NCI-H1694 (cell line): ENCODE measurements at places on chromosomes 7 and 10.
A peak's percentile ranks its signal among the peaks of the same experiment; 100 is the strongest.

DNA sequence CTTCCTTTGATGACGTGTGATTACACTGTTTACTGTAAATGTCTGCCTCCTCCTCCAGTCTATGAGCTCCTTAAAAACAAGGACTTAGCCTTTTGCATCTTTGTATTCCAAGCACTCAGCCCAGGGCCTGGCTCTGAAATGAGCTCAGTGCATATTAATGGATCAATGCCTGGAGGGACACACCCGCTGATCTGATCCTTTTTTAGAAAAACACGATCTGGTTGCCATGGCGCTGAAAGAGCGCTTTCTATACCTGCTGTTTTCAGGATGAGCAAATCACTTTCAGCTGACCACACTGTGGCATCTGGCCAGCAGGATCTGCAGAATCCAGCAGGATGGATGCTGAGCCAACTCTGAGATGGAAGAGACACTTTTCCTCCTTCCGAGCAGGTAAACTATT lies 37.8 kb upstream of the GARS1 start:
- peak; percentile 11 for DNase-seq

GRCh38 chr7:109984729-109985128 lies 1106.2 kb upstream of the LRRN3 start:
- no peak for DNase-seq

- no peak for DNase-seq
Observed at GRCh38 chr10:4073912-4074311, 288.9 kb upstream of the KLF6 start.

- DNase-seq: peak; percentile 76
Observed at GRCh38 chr7:107879400-107880035, 11.5 kb upstream of the DLD start.

DNA sequence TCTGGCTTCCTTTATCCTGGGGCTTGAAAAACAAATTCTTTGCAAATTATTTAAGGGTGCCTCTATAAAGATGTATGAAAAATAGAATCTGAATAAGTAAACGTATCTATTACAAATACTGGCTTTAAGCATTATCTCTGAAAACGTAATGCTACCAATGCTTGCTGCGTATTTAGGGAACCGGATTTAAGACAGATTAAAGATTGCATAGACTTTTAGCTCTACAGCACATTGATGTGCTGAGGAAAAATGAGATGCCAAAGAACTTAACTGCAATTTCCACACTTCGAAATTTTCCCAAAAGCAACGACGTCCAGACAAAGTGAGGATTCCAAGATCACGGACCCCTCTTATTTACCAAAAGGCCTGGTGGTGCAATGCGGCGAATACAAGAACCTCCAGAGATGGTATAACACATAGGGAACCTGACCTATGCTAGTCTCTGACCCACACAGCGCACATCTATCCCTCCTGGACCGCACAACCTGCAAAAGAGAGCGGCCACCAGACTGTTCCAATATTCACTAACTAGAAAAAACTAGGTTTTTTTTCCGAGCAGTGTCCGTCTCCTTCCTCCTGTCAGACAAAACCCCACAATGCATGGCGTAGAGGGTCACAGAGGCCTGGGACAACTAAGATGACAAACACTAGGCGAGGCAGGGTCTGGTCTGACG lies 34.3 kb upstream of the PHF14 start:
- DNase-seq: no peak

GRCh38 chr10:43971981-43972380 lies 323.3 kb upstream of the ZNF32 start:
- DNase-seq: no peak

- no peak for DNase-seq
Observed at GRCh38 chr10:103278862-103279298, 1.9 kb downstream of the INA start.

GRCh38 chr7:30434140-30434799 lies 44.3 kb downstream of the NOD1 start:
- DNase-seq: no peak

GRCh38 chr7:88057655-88058054 lies 123.6 kb downstream of the ADAM22 start:
- DNase-seq: no peak

- no peak for DNase-seq
Observed at GRCh38 chr7:50379082-50379481, 71.1 kb downstream of the FIGNL1 start.

DNA sequence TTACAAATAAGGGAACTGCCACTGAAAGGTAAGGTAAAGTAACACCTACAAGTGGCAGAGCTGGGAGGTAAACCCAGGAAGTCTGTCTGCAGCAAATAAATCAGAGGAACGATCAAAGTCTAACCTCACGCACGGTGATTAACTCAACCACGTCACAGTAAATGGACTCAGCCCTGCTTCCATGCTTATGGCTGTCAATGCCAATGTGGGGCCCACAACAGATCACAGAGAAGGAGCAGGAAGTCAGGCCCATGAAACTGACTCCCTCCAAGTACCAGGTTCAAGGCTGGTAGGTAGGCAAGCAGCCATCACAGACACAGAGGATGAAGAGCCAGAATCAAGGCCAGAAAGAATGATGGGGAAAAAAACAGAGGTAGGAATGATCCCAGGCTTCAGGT lies 38.0 kb upstream of the ACSL5 start:
- DNase-seq: no peak

DNA sequence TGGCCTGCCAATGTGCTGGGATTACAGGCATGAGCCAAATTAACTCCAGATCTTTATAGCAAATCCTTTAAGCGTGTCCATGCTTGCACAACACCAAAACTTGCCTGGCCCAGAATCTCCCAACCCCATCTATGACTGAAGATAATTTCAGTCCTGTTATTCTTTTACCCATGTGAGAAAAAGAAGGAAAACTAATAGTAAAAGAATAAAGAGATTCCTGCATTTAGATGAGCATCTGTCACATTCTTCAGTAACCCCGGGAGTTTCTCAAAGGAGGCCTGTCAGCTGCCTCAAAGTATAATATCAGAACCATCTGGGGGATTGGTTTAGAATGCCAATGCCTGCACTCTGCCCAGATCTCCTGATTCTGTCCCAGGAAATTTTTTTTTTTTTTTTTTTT lies 158.1 kb upstream of the KMT2E start:
- DNase-seq: no peak

GRCh38 chr7:108409146-108409545 lies 47.1 kb downstream of the NRCAM start:
- DNase-seq: no peak

DNA sequence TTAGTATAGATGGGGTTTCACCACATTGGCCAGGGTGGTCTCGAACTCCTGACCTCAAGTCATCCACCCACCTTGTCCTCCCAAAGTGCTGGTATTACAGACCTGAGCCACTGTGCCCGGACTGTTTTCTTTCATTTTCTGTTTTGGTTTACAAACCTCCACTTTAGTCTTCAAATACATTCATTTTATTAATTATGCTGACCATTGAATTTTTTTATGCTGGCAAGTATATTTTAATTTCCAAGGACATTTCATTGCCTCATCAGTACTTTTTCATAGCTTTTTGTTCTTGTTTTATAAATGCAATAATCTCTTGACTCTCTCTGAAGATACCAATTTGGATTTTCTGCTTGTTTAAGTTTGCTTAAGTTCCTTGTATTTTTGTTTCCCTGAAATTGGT lies 170.5 kb downstream of the CACNB2 start:
- DNase-seq: no peak

DNA sequence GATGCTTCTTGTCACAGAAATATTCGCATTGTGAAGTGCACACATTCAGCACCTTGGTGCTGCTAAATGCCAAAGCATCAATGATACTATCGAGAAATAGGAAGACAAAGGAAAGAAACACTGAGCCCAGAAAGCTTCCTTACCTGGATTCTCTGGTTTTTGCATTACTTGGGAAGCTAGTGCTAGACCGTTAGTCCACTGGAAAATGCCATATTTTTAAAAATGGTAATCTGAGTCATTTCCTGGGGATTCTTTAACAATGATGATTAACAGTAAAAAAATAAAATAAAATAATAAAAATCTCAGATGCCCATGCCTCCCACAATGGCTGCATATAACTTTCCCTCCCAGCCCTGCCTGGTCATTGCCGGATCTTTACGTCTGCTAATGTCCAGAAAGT lies 420.1 kb upstream of the MGMT start:
- no peak for DNase-seq

- DNase-seq: no peak
Observed at GRCh38 chr7:74356589-74357315, 67.5 kb downstream of the CLIP2 start.

DNA sequence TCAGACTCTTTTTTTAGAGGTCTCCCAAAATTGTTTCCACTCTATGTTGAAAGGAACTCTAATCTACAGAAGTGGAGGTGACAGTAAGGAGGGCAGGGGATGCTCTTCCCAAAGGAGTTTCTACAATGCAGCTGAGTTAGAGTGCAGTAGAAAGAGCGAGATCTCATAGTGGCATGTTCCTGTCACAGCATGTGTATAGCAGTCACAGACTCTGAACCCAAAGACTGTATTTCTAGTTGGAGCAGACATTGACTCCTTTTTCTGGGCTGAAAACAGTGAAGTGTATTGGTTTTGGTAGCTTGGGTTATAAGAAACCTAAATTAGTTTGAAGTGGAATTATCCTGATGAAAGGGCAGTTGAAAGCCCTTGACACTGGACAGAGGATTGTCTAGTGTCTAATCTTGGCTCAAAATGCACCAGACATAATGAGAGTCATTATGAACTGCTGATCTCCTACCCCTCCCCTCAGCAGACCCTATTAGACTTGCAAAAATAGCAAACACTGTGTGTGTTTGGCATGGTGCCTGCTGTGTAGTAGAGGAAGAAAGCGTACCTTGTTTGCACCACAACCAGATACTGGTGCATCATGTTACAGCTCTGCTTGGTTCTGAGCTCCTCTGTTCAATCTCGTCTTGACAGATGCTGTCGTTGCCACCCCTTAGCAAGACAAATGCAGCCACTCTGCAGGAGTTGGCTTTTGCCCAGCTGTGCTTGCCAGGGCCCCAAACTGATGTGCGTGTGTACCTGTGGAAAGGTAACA lies 336.0 kb downstream of the AUTS2 start:
- DNase-seq: peak; percentile 93

- no peak for DNase-seq
Observed at GRCh38 chr7:5699467-5700384, 81.7 kb downstream of the RNF216 start.

DNA sequence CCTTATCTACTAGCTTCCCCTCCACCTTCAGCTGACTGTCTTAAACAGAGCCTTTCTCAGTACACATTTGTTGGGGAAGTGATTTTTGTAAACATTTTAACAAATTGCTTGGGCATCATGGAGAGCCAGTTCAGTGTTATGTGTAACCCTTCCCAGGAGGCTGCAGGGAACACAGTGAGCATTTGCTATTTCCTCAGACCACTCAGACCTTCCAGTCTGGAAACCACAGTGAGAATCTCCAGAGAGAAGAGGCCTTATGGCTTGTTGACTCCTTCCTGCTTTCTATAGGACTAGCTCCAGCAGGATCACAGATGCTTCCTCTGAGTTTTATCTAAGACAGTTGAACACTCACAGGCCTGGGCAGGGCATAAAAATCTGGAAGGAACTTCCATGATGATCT lies 409.8 kb upstream of the NPVF start:
- DNase-seq: no peak

DNA sequence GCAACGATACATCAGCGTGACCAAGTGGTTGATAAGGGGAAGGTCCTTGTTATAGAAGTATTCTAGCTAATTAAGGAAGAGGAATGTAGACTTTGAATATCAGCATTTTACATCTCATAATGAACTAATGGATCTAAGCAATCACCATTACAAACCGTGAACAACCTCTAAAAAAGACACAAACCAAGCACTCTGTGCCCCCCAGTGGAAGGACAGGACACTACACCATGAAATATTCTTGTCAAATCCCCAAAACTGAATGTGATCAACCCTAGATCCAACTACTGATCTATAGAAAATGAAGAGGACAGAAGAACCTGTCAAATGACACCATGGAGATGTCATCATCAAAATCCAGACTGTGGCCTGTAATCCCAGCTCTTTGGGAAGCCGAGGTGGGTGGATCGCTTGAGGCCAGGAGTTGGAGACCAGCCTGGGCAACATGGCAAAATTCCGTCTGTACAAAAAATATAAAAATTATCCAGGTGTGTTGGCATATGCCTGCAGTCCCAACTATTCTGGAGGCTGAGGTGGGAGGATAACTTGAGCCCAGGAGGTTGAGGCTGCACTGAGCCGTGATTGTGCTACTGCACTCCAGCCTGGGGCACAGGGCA lies 111.3 kb upstream of the CARD11 start:
- DNase-seq: peak; percentile 70

DNA sequence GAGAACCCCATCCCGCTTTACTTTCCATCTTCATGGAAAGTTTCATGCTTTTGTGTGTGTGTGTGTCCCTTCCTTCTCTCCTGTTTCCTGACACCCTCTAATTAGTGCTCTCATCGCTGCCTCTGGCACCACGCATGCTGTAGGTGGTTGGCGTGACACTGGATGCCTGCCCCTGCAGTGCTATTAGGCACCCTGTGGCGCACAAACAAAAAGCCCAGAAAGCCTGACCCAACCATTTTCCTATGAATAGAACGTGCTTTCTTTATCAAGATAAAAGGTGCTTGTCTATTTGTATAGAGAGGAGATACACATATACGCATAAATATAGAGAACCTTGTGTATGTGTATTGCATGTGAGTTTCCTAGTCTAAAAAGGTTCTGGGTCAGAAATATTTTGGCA lies 120.8 kb upstream of the CDCA7L start:
- DNase-seq: no peak

GRCh38 chr7:22105550-22105949 lies 159.9 kb upstream of the CDCA7L start:
- DNase-seq: no peak

GRCh38 chr7:128206017-128206746 lies 34.9 kb upstream of the LEP start:
- DNase-seq: no peak

GRCh38 chr7:9945131-9945530 lies 1028.5 kb upstream of the PHF14 start:
- no peak for DNase-seq

- no peak for DNase-seq
Observed at GRCh38 chr10:112677689-112678088, 230.7 kb downstream of the VTI1A start.

GRCh38 chr7:460374-461116 lies 59.1 kb downstream of the PDGFA start:
- no peak for DNase-seq

GRCh38 chr10:112605063-112605462 lies 158.0 kb downstream of the VTI1A start:
- DNase-seq: no peak

- no peak for DNase-seq
Observed at GRCh38 chr10:60353519-60354258, 36.0 kb downstream of the ANK3 start.

DNA sequence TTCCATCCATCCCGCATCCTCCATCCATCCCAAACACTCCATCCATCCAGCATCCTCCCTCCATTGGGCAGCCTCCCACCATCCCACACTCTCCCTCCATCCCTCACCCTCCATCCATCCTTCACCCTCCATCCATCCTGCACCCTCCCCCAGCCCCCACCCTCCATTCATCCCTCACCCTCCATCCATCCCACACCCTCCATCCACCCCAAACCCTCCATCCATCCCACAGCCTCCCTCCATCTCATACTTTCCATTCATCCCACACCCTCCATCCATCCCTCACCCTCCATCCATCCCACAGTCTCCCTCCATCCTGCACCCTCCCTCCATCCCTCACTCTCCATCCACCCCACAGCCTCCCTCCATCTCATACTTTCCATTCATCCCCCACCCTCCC lies 60.4 kb downstream of the FOXI2 start:
- DNase-seq: no peak
